ENCODE measurements at places on chromosomes 4 and X.
A peak's percentile ranks its signal among the peaks of the same experiment; 100 is the strongest.

DNA sequence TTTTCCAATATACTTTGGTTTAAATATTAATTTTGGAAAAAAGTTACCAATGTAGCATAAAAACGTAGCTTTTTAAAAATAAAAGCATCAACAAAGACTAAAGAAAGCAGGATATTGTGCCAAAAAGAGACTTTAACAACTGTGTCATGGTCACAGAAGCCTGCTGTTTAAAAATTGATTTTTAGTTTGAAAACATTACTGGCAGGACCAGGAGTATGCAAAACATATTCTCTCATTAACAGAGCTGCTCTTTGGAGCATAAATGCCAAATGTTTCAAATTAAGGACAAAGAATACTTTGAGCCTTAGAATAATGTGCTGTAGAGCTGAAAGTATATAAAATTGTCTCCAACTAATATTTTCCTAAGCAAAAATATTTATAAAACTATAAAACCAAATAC, 279.0 kb downstream of the ARAP2 start:
- DNase-seq = no peak

- no peak for DNase-seq
These were observed 94.8 kb downstream of the ARSJ start for GRCh38 chr4:113884655-113885054.

GRCh38 chr4:73721909-73722308, 18.5 kb upstream of the CXCL8 start:
- no peak for DNase-seq

GRCh38 chr4:114312338-114312737, 286.3 kb upstream of the UGT8 start:
- no peak for DNase-seq

- DNase-seq = no peak
These were observed 120.5 kb downstream of the CAMK2D start for GRCh38 chr4:113641025-113641431.

- no peak for DNase-seq
These were observed 14.4 kb upstream of the VCX start for GRCh38 chrX:7828594-7828993.

GRCh38 chrX:10135561-10136399, 21.0 kb upstream of the CLCN4 start:
- DNase-seq = no peak

DNA sequence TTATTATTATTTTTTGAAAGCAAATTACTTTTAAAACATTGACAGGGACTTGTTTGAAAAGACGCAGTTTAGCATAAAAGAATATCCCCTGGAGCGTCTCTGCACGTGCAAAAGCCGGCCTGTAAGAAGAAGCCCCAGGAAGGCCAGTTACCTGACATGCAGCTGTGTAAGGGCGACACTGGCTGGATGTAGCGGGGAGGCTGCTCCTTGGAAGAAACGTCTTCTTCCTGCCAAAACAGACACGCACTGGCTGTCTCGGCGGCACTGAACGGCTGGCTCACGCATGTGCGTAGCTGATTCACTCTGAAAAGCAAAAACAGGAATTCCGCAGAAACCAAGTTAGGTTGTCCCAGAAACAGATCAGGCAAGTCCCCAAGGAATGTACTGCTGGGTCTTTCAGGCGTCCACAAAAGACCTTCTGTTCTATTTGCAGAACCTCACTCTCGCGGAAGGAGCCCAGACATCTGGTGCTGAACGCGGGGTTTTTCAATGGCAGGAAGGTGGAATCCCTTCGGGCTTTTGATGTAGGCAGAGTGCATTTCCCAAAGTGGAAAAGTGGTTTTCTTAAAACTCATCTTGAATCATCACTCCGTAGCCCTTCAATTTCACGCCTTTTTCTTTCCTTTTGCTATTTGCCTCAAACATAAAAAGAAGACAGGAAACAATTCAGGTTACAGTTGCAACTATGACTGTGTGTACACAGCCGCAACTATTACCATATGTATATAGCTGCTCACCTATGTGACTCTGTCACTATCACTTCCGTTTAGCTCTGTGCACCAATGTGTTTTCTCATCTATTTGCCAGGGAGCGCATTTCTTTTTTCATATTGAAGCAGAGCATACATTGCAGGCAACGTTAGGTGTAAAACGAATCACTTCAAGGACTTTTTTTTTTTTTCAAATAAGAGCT, 38.1 kb upstream of the ARSH start:
- DNase-seq = peak; percentile 55

GRCh38 chr4:174116021-174116420, 167.4 kb downstream of the FBXO8 start:
- no peak for DNase-seq

GRCh38 chrX:46737462-46737861, 21.5 kb downstream of the SLC9A7 start:
- peak; percentile 21 for DNase-seq

DNA sequence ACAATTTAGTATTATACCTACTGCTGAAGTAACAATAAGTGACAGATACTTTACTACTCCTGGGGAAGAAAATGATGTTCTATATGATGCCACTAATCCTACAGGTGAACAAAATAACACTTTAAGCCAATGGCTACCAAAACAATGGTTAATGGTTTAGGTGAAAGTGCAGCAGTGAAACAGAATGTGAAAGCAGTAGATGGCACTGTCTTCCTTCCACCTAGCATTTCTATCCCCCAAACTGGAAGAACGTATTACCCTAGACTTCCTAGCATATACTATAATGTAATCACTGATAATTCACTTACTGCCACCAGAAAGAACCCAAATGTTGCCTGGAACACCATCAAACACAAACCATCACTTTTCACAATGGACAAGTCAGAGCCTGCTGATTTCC, 18.9 kb upstream of the CABS1 start:
- DNase-seq = no peak

DNA sequence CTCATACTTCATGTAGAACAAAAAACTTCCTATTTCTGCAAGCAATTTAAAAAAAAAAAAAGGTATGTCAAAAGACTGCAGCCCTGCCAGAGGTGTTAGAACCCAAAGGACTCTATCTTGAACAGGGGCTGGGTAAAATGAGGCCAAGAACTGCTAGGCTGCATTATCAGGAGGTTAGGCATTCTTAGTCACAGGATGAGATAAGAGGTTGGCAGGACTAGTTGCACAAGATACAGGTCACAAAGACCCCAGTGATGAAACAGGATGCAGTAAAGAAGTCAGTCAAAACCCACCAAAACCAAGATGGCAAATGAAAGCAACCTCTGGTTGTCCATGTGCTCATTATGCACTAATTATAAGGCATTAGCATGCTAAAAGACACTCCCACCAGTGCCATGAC, 104.1 kb downstream of the ANOS1 start:
- no peak for DNase-seq

- DNase-seq = peak; percentile 64
These were observed 6.2 kb downstream of the GK start for GRCh38 chrX:30659421-30659820.

Data from AG08395 (cell line).